ENCODE measurements at places on chromosomes 4 and X.

DNA sequence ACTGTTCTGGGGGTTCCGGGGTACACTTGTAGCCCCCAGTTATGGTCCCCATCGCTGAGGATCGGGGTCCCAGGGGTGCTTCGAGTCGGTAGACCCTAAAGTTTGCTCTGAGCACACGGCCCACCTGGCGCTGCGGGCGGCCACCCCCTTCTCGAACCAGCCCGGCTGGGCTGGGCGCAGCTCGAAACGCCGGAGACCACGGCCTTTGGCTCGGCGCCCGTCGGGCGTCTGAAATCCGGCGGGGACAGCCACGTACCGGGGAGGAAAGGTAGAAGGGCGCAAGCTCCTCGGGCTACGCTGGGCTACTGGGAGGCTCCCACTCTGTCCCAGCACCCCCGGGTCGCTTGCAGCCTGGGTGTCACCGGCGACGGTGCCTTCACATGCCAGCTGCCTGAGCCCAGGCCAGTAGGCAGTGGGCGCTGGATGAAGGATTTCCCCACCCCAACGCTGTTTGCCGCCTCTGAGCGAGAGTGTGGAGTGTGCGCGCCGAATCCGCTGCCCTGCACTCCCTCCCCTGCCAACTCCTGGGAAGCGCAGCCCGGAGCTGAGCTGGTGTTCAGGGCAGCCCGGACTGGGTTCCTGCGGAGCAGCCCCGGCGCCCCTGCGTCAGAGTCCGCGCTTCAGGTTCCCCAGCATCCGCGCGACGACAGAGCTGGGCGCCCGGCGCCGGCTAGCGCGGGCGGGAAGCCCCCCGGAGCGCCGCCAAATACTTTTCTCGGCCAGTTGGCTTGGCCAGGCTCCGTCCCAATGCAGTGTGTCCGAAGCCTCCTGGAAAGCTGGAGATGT, 637 bp downstream of the MAMLD1 start:
- DNase-seq, result no peak

DNA sequence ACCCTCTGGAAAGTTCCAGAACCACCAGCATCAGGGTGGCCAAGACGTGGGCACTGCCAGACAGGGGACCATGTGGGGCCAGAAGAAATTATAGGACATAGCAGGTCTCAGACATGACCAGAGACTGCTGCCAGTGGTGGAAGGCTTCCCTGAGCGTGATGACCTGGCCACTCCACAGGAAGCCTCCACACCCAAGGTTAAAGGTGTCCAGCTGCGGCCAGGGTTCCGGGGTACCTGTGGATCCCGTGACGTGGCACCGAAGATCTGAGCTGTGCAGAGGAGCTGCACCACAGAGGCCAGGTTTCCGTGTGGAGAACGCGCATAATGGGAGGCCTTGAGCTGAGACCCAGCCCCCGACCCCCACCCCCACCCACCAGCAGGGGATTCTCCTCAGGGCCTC, 16.4 kb upstream of the CTBP1 start:
- no peak for DNase-seq

- no peak for DNase-seq
These were observed 55.0 kb upstream of the PPP1R2C start for GRCh38 chrX:42832764-42833549.

- DNase-seq, result no peak
These were observed 100.3 kb downstream of the EMCN start for GRCh38 chr4:100417565-100417964.

DNA sequence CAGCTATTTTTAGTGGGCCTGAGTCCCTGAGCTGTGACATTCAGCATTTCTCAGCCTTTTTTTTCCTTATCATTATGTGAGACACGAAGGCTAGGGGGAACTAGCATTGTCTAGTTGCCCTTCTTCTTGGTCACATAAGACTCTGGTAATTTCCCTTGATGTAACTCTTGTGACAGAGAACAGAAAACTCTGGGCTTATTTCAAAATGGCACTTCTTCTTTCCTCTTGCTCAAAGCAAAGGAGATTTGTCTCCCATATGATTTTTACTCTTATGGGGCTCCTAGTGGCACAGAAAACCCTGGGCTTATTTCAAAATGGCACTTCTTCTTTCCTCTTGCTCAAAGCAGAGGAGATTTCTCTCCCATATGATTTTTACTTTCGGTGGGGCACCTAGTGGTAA, 14.7 kb downstream of the ATXN3L start:
- DNase-seq, result no peak

GRCh38 chr4:149605601-149606378, 209.9 kb downstream of the IQCM start:
- no peak for DNase-seq

- no peak for DNase-seq
These were observed at the start of gene TASL for GRCh38 chrX:30577362-30577991. TSS of gene TASL (minus strand) at chrX:30577766. CDS start at chrX:30560355, 17,411 bp downstream.

GRCh38 chr4:2373532-2373931, 44.9 kb downstream of the ZFYVE28 start:
- DNase-seq, result no peak

DNA sequence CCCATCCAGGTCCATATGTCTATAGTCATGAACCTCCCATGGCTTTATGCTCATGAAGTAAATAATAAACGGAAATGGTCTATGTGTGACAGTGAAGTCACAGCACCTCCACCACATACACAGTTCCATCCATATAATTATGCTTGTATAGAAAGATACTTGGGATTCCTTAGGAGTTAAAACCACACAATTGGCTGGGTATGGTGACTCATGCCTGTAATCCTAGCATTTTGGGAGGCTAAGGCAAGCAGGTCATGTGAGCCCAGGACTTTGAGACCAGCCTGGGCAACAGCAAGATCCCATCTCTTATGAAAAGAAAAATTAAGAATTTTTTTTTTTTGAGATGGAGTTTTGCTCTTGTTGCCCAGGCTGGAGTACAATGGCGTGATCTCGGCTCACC, 55.6 kb upstream of the RBM47 start:
- DNase-seq, result no peak

DNA sequence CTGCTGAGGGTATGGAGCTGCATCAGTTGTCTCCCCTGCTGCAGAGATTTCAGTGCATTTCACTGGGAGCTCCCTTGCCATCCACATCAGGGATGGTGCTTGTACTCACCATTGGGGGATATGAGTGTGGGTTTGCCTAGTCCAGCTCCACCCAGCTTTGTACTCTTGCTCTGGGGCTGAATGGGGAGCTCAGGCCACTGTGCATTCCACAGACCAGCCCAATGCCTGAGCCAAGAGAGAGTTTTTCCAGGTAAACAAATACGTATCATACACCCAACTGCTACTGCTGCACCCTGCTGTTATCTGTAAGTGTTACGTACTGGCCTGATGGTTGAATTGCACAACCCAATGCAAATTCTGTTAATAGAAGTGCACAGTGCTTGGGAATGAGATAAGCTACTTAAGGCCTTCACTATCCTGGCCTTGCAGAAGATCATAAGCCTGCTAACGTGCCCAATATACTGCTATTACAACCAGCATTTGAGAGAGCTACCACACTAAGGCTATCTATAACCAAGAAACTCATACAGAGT, 205.0 kb upstream of the DMD start:
- no peak for DNase-seq

DNA sequence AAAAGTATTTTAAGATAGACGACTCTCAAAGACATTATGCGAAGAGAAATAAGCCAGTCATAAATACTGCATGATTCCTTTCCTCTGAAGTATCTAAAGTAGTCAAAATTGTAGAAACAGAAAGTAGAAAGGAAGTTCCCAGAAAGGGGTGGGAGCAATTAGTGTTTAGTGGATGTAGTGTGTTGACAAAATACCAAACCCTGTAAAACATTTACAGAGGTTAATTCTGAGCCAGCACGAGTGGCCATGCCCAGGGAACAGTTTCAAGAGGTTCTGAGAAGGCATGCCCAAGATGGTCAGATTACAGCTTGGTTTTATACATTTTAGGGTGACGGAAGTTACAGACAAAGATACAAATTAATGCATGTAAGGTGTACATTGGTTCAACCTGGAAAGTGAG, 34.4 kb upstream of the SLC25A4 start:
- DNase-seq, result no peak

DNA sequence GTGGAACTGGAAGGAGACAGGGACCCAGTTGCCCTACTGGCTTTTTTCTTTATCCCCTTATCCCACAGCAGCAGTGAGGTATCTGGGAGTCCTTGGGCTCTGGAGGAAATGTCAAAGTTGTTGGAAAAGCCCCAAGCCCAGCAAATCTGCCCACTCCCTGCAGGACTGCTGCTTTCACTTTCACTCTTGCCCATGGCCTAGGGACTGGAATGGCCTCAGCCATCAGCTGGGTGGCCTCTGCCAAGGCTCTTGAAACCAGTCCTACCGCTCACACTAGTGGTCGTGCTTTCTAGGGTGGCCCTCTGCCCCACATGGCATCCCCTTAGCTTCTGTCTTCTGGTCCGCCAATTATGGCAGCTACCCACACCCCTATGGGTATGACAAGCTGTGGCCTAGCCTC, 9.7 kb upstream of the RHOXF1 start:
- DNase-seq, result no peak

GRCh38 chrX:142688256-142688655, 337.5 kb upstream of the SPANXN4 start:
- DNase-seq, result no peak

- DNase-seq, result no peak
These were observed 18.7 kb upstream of the ZNF827 start for GRCh38 chr4:145957302-145957701.

DNA sequence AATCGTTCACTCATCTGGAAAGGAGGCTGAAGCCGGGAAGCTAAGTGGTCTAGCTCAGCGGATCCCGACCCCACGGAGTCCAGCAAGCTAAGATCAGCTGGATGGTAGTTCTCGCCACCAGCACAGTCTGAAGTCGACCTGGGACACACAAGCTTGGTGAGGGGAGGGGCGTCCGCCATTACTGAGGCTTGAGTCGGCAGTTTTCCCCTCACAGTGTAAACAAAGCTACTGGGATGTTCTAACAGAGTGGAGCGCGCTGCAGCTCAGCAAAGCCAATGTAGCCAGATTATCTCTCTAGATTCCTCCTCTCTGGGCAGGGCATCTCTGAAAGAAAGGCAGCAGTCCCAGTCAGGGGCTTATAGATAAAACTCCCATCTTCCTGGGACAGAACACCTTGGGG, 555.4 kb downstream of the BCOR start:
- DNase-seq, result no peak

GRCh38 chr4:105356194-105356593, 117.7 kb downstream of the PPA2 start:
- no peak for DNase-seq

DNA sequence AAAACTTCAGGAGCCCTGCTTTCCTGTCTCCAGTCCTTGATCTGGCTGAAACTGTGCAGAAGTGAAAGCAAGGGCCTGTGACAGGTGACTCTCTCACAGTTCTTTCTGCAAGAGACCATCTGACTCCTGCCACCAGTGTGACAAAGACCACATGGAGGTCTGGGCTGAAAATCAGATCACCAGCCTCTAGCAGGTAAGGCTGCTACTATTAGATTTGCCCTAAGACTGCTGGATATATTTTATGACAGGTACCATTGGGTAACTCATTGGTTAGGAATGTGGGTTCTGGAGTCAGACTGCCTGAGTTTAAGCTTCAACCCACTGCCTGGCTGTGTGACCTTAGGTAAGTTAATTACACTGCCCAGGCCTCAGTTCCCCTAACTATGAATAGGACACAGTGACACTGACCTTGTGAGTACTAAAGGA, 163.3 kb upstream of the SLC7A11 start:
- DNase-seq, result no peak

DNA sequence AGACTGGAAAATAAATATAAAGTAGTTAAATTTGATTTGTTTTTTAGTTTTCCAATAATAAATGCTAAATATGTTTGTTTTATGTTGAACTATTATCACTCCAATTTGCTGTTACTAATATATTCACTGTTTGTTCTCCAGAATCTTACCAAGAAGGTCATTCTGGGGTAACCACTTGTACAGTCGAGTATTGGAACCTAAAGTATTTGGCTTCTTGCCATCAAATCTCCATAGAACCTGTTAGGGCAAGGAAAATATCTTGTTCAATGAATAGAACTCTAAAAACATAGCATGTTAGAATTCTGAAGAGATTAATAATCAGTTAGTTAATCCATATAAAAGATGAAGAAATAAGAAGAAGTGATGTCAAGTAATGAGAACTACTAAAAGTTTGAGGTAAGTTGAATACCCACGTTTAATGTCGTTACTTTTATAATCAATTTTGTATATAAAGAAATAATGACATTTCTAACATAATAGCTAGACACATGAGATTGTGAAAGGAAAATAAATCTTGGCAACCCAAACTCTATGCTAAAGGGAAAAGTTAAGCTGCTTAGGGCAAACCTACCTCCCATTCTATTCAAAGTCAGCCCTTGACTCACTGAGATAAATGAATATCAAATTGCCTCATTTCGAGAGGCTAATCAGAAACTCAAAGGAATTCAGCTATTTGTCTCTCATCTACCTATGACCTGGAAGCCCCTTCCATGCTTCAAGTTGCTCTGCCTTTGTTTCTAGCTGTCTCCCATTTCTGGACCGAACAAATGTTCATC, 15.3 kb downstream of the UGT2B15 start:
- no peak for DNase-seq

DNA sequence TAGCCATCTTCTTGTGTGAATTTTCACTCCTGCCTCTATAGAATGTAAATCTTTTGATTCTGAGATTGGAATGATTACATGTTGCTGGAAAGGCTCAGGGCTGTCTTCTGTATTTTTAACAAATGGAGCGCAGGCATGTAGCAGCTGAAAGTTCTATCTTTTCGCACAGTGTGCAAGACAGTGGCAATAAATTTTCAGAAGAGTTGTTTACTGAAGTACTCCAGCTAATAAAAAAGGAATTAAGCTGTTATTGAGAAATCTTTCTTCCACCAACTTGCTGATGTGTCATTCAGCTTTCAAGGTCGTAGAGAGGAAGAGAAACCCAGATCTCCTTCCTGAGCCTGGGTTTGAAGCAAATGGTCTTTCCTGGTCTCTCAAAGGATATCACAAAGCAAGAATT, 122.0 kb upstream of the PUDP start:
- DNase-seq, result no peak

- no peak for DNase-seq
These were observed 596.4 kb downstream of the MID1IP1 start for GRCh38 chrX:39397561-39398199.

- DNase-seq, result no peak
These were observed 43.6 kb downstream of the BLTP1 start for GRCh38 chr4:122195718-122196117.

GRCh38 chr4:123218981-123219380, 177.6 kb upstream of the SPRY1 start:
- no peak for DNase-seq

GRCh38 chr4:153257151-153257620, 52.9 kb downstream of the TRIM2 start:
- DNase-seq, result no peak

DNA sequence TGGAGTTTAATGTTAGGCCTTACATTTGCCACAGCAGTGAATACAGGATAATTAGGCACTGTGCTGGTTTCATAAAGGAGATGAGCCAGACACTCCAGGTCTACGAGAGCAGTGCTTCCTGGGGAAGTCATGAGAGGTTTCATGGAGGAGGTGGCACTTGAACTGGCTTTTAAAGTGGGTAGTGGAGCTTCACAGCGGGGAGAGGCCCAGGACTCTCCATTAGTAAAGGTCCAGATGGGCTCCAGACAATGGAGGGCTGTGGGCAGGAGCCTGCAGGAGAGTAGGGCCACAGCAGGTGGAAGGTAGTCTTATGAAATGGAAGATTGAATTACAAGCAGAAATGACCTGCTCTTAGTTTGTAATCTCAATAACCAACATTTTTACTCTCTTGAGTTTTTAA, 29.0 kb downstream of the CLDN22 start:
- no peak for DNase-seq

GRCh38 chrX:2676794-2677675, 14.1 kb upstream of the CD99 start:
- no peak for DNase-seq

Measured in HuH-7.5 (cell line).